Esophagus squamous epithelium (tissue), 5 donors: ENCODE measurements at places on chromosomes 2 and 18. TPM values are rescaled to one million over a fixed set of nuclear protein-coding genes. Genes with fewer than 3 reads are reported as not detected.

DNA sequence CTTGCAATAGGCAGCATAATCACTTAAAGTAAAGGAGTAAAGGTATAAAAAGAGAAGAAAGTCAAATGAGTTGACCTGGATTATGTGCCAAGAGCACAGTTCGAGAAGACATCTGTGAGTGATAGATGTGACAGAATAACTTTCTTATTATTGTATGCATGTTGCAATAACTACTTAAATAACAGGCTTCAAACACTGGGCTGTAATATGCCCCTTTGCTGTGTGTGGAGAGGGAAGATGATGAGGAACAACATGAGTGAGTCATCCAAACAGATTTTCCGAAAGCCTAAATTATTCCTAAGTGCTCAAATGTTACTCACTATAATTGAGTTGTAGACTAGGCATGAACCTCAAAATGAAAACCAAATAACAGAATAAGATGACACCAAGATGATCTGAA lies 328.1 kb downstream of the EXOC6B start:
- no peak overlapping the region for H3K4me3 ChIP-seq
- H3K27me3 ChIP-seq: no peaks in the 10 kb centered on the region
- H3K4me1 ChIP-seq: no peaks in the 10 kb centered on the region
- DNase-seq: no peak
- H3K27ac ChIP-seq: no peak overlapping the region
- H3K36me3 ChIP-seq: no peaks in the 10 kb centered on the region

GRCh38 chr2:8590938-8591337 lies 90.9 kb upstream of the ID2 start:
- DNase-seq: no peak
- no peaks in the 10 kb centered on the region for H3K4me1 ChIP-seq
- H3K36me3 ChIP-seq: no peaks in the 10 kb centered on the region
- H3K27me3 ChIP-seq: peaks cover 18% of the 10 kb centered on the region

DNA sequence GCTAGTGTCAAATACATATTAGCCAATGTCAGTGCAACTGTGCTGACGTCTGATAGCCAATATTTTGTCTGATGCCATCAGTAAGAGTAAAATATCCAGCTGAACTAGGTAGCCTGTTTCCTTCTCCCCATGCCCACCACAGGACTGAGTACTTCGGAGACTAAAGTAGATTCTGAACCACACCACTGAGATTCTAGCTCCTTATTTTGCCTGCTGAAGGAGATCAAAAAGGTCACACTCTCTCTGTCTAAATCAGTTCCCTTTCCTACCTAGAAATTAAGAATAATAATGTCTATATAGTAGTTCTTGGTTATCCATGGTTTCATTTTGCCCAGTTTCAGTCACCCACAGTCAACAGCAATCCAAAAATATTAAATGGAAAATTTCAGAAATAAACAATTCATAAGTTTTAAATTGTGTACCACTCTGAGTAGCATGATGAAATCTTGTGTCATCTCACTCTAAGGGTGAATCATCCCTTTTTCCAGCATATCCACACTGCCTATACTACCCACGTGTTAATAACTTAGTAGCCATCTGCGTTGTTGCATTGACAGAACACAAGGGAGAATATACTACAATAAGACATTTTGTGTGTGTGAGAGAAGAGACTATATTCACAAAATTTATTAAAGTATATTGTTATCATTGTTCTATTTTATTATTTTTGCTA lies 1043.3 kb upstream of the PIK3C3 start:
- no peak overlapping the region for H3K27ac ChIP-seq
- H3K4me1 ChIP-seq: no peaks in the 10 kb centered on the region
- H3K27me3 ChIP-seq: no peaks in the 10 kb centered on the region
- H3K36me3 ChIP-seq: no peaks in the 10 kb centered on the region
- DNase-seq: no peak
- H3K4me3 ChIP-seq: no peak overlapping the region

DNA sequence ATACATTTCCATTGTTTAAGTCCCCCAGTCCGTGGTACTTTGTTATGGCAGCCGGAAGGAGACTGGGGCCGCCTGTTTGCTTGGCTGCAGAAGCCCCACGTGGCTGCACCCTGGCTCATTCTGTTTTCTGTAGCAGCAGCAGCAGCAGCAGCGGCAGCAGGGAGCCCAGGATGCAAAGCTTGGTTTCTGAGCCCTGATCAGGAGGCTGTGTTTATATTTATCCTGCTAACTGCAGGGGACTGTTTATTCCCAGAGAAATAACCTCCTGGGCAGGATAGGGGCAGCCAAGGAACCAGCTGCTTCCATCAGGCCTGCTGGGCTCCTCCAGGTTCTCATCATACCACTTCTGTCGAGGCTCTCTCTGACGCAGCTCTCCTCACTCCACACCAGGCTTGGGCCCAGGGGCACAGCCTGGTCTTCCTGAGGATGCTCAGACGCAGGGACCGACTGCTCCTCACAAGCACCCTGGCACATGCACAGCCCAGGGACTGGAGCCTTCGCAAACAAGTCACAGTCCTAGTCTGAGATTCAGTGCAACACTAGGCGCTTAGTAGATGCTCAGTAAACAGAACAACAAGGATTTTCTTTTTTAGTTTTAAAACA lies 139.0 kb downstream of the MSH2 start:
- H3K27ac ChIP-seq: no peak overlapping the region
- no peaks in the 10 kb centered on the region for H3K36me3 ChIP-seq
- no peaks in the 10 kb centered on the region for H3K4me1 ChIP-seq
- no peaks in the 10 kb centered on the region for H3K27me3 ChIP-seq
- DNase-seq: no peak
- no peak overlapping the region for H3K4me3 ChIP-seq

DNA sequence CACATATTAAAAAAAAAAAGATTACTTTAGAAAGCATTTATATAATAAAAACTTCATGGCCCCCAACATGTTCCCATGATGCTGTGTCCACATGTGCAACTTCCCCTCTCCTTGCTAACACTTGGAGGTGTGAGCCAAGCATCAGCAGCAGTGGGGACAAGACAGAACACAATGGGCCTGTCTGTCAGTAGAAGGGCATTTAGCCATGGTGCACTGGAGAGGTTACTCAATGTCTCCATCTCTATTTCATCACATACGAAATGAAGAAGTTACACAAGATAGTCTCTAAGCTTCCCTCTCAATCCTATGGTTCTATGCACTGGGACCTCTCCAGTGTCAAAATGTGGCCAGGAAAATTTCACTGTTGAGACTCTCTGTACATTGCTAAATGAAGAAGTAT lies 2.5 kb downstream of the VIT start:
- H3K36me3 ChIP-seq: no peaks in the 10 kb centered on the region
- H3K4me1 ChIP-seq: no peaks in the 10 kb centered on the region
- H3K4me3 ChIP-seq: no peak overlapping the region
- H3K27me3 ChIP-seq: no peaks in the 10 kb centered on the region

GRCh38 chr2:113920996-113921395 lies 31.1 kb downstream of the ACTR3 start:
- H3K27ac ChIP-seq: no peak overlapping the region
- H3K4me3 ChIP-seq: no peak overlapping the region
- H3K4me1 ChIP-seq: no peaks in the 10 kb centered on the region
- no peaks in the 10 kb centered on the region for H3K27me3 ChIP-seq
- DNase-seq: no peak
- H3K36me3 ChIP-seq: peaks cover 88% of the 10 kb centered on the region

GRCh38 chr2:46032161-46032813 lies 264.9 kb upstream of the EPAS1 start:
- DNase-seq: no peak
- H3K4me3 ChIP-seq: no peak overlapping the region
- peaks cover 50% of the 10 kb centered on the region for H3K4me1 ChIP-seq
- no peaks in the 10 kb centered on the region for H3K36me3 ChIP-seq
- H3K27ac ChIP-seq: no peak overlapping the region

DNA sequence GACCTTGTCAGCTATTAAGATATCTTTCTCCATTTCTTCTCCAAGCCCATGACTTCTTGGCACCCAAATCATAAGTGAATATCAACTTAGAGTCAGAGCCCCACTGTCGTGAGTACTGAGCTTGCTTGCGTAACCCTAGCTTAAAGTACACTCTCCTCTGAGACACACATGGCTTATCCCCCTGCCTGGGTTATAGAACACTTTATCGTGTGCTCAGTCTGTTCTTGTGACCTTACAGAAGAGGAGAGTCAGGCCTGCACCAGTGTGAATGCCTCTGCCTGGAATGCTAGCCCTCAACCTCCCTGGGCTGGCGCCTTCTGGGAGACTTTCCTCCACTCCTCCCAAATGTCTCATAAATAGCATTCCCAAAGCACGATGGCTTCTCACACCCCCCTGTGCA lies 79.3 kb downstream of the CEP192 start:
- H3K27me3 ChIP-seq: no peaks in the 10 kb centered on the region
- peaks cover 14% of the 10 kb centered on the region for H3K36me3 ChIP-seq
- no peak for DNase-seq
- H3K4me3 ChIP-seq: no peak overlapping the region
- H3K27ac ChIP-seq: no peak overlapping the region
- H3K4me1 ChIP-seq: no peaks in the 10 kb centered on the region

- DNase-seq: no peak
- no peaks in the 10 kb centered on the region for H3K4me1 ChIP-seq
- H3K4me3 ChIP-seq: no peak overlapping the region
- no peak overlapping the region for H3K27ac ChIP-seq
- H3K27me3 ChIP-seq: no peaks in the 10 kb centered on the region
These were observed 6.6 kb downstream of the GKN2 start for GRCh38 chr2:68946117-68946516.

- no peaks in the 10 kb centered on the region for H3K4me1 ChIP-seq
- H3K27ac ChIP-seq: no peak overlapping the region
- peaks cover 4% of the 10 kb centered on the region for H3K36me3 ChIP-seq
- DNase-seq: no peak
These were observed 26.5 kb downstream of the EIF4E2 start for GRCh38 chr2:232576995-232577394.

DNA sequence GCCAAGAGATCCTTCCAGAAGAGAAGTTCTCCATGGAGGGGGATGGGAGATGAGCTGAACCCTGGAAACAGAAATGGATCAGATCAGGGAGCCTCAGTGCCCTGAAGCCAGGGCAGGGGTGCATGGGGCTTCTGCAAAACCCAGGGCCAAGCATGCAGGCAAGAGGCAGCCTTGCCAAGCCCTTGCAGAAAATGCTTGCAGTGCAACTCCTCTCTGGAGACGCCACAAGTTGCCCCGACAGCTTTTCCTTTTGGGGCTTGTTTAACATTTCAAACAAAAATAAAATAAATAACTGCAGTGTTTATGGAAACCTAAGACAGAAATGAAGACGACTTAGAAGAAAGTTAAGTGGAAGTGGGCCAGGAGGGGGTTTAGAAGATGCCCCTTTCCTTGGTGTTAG lies 177.5 kb upstream of the TNP1 start:
- no peaks in the 10 kb centered on the region for H3K4me1 ChIP-seq
- no peak overlapping the region for H3K4me3 ChIP-seq
- no peak for DNase-seq
- H3K27ac ChIP-seq: no peak overlapping the region

- H3K27ac ChIP-seq: no peak overlapping the region
- no peaks in the 10 kb centered on the region for H3K36me3 ChIP-seq
- H3K4me3 ChIP-seq: no peak overlapping the region
- H3K27me3 ChIP-seq: no peaks in the 10 kb centered on the region
- H3K4me1 ChIP-seq: no peaks in the 10 kb centered on the region
These were observed 223.1 kb downstream of the EXOC6B start for GRCh38 chr2:72602711-72603110.

- no peaks in the 10 kb centered on the region for H3K36me3 ChIP-seq
- H3K27me3 ChIP-seq: no peaks in the 10 kb centered on the region
- no peak overlapping the region for H3K4me3 ChIP-seq
- no peaks in the 10 kb centered on the region for H3K4me1 ChIP-seq
- H3K27ac ChIP-seq: no peak overlapping the region
These were observed 1343.2 kb upstream of the LRRTM1 start for GRCh38 chr2:81647715-81648230.

DNA sequence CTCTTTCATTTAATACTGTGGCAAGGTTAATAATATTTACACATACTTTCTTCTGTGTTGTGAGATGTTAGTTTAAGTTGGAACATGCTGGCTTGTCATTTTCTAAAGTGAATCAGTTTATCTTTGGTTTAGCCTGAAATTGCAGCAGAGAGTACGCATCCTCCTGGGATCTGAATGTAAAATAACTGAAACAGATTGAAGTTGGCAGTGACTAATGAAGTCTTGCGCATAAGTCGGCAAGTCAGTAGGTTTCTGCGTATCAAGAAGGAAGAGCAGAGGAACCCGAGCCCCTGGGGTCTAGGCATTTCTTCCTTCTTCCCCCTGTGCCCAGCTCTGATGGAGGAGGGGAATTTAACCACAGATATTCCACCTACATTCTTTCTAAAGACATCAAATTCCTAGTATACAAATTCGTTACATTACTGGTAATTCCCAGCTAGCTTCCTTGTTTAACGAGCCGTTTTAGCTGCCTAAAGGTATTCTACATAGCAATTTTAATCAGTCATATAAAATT lies 392.1 kb upstream of the RAB12 start:
- DNase-seq: no peak
- no peaks in the 10 kb centered on the region for H3K27me3 ChIP-seq
- H3K36me3 ChIP-seq: no peaks in the 10 kb centered on the region
- H3K4me3 ChIP-seq: no peak overlapping the region

GRCh38 chr18:55688030-55688429 lies 100.0 kb upstream of the TCF4 start:
- H3K36me3 ChIP-seq: no peaks in the 10 kb centered on the region
- H3K4me1 ChIP-seq: no peaks in the 10 kb centered on the region
- H3K27me3 ChIP-seq: no peaks in the 10 kb centered on the region
- DNase-seq: no peak
- no peak overlapping the region for H3K4me3 ChIP-seq

- no peak for DNase-seq
- H3K27ac ChIP-seq: no peak overlapping the region
- H3K4me3 ChIP-seq: peak overlapping the region; percentile 53
- no peaks in the 10 kb centered on the region for H3K27me3 ChIP-seq
- H3K4me1 ChIP-seq: peaks cover 19% of the 10 kb centered on the region
These were observed 1.5 kb downstream of the COL5A2 start for GRCh38 chr2:189178054-189178453.

DNA sequence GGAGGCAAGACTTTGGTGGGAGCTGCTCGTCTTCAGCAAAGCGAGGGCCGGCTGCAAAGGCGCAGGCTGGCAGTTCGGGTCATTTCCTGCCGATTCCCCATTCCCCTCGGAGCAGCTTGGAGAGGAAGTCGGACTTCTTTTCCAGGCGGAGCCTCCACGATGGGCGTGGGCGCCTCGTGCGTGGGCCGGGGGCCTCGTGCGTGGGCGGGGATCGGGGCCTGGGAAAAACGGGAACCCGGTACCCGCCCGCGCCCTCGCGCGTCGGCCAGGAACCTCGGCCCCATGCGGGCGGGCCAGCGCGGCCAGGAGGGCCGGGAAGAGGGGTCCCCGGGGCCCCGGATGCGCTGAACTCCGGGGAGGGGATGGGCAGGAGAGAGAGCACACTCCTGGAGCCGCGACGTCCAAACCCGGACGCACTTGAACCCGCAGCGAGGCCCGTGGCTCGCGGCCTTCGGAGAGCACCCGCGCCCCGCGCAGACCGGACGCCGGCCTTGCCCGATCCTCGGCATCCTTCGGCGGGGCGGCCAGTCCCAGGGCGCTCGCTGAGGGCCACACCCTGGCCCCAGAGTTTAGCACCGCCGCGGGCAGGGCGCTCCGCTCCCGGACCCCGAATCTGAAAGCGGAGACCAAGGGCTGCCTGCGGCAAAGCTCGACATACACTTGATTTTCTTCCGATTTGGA lies 368.4 kb downstream of the MTX2 start:
- peaks cover 7% of the 10 kb centered on the region for H3K4me1 ChIP-seq
- H3K4me3 ChIP-seq: peak overlapping the region; percentile 62
- no peak for DNase-seq
- peak overlapping the region; percentile 81 for H3K27ac ChIP-seq
- no peaks in the 10 kb centered on the region for H3K36me3 ChIP-seq
- peaks cover 18% of the 10 kb centered on the region for H3K27me3 ChIP-seq

Gene GNLY
- total RNA-seq: 3.1 TPM

Gene ANKRD62
- total RNA-seq: under 0.01 TPM

Gene TEX44
- not detected for total RNA-seq

Gene SCN1A
- total RNA-seq: not detected

Gene LIMS2
- total RNA-seq: 6.8 TPM

Gene CCDC74A
- total RNA-seq: 2.3 TPM

Gene CCDC74B
- 0.64 TPM for total RNA-seq
